ENCODE measurements at places on chromosomes 12 and 14. TPM values are rescaled to one million over a fixed set of nuclear protein-coding genes. Genes with fewer than 3 reads are reported as not detected.

DNA sequence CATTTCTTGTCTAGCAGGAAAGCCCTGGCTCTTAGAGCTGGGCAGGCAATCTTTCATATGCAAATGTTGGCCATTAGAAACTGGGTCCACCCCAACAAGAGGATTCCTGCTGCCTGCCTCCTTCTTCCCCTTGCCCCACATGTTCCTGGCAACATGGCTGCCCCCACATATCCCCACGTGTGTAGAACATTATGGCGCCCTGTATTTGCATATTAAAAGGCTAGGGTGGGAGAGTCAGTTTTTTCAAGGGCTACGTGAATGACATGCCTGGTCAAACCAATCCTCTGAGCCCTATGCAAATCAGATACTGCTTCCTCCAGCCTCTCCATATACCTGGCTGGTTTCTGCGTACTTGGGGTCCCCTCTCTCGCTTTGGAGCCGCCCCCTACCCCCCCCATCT, 514.0 kb downstream of the FUT8 start:
- H3K27ac ChIP-seq = no peak overlapping the region
- no peaks in the 10 kb centered on the region for H3K36me3 ChIP-seq
- H3K27me3 ChIP-seq = no peaks in the 10 kb centered on the region
- H3K4me1 ChIP-seq = peaks cover 15% of the 10 kb centered on the region
- no peak for DNase-seq

- H3K4me1 ChIP-seq = peaks cover 12% of the 10 kb centered on the region
- H3K4me3 ChIP-seq = no peak overlapping the region
- no peak overlapping the region for H3K27ac ChIP-seq
- H3K36me3 ChIP-seq = no peaks in the 10 kb centered on the region
Observed at GRCh38 chr12:94204499-94205247, 56.3 kb downstream of the PLXNC1 start.

DNA sequence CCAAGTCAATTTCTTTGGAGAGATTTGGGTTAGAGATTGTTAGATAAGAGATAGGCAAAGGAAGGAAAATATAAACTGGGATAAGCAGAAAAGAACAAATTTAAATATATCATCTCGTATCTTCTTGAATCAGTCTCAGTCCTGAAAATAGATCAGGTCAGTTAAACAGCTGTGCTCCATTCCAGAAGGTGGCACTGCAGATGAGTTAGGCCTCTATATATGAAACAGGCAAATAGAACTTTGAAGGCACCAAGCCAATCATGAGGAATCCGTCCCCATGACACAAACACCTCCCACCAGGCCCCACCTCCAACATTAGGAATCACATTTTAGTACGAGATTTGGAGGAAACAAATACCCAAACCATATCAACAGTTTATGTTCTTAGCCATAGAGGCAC, 605.5 kb upstream of the USP15 start:
- H3K36me3 ChIP-seq = no peaks in the 10 kb centered on the region
- H3K27me3 ChIP-seq = no peaks in the 10 kb centered on the region
- H3K4me1 ChIP-seq = no peaks in the 10 kb centered on the region
- no peak for DNase-seq
- no peak overlapping the region for H3K4me3 ChIP-seq

DNA sequence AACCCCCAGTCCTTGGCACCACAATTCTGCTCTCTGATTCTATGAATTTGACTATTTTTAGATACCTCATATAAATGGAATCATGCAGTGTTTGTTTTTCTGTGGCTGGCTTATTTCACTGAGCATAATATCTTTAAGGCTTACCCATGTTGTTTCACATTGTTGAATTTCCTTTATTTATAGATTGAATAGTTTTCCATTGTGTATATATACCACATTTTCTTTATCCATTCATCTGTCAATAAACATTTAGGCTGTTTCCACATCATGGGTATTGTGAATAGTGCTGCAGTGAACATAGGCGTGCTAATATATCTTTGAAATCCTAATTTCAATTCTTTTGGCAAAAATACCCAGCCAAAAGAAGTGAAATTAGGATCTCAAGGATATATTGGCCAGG, 126.7 kb upstream of the SLC38A2 start:
- H3K27ac ChIP-seq = no peak overlapping the region
- DNase-seq = no peak
- H3K27me3 ChIP-seq = no peaks in the 10 kb centered on the region

DNA sequence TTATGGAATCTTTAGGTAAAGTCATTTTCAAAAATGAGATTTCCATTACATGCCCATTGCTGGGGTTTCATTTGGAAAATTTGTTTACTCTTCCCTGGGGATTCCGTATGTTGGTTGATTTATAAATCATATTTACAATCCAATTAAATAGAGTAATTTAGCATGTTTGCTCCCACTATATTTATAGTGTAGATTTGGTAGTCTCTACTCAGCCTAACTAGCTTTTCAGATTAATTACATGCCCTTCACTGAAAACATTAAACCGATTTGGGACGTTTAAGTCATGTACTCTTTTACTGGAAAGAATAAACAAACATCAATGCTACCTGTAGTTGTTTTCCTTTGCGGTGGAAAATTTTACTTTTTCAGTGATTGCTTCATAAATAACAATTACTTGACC, 10.4 kb downstream of the PAX9 start:
- H3K4me1 ChIP-seq = peaks cover 6% of the 10 kb centered on the region
- H3K36me3 ChIP-seq = no peaks in the 10 kb centered on the region
- no peak overlapping the region for H3K4me3 ChIP-seq
- DNase-seq = no peak
- H3K27me3 ChIP-seq = peaks cover 94% of the 10 kb centered on the region

DNA sequence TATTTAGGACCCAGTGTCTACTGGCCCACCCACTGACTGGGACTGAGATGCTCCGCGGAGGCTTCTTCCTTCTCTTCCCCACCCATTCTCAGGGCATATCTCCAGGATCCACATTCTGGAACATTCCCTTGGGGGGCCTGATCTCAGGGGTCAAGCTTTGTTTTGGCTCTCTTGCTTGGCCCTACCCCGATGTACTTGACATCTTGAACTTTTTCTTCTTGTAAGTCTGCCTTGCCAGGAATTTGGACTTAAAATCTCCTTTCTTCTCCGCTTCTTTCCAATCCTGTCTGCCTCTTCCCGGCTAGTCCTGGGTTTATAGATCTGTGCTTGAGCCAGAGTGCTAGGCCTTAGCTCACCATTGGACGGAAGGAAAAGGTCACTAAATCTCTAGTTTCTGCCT, 22.1 kb downstream of the DACT1 start:
- peaks cover 11% of the 10 kb centered on the region for H3K4me1 ChIP-seq
- no peak for DNase-seq
- no peaks in the 10 kb centered on the region for H3K36me3 ChIP-seq
- H3K27ac ChIP-seq = no peak overlapping the region
- no peak overlapping the region for H3K4me3 ChIP-seq
- no peaks in the 10 kb centered on the region for H3K27me3 ChIP-seq

DNA sequence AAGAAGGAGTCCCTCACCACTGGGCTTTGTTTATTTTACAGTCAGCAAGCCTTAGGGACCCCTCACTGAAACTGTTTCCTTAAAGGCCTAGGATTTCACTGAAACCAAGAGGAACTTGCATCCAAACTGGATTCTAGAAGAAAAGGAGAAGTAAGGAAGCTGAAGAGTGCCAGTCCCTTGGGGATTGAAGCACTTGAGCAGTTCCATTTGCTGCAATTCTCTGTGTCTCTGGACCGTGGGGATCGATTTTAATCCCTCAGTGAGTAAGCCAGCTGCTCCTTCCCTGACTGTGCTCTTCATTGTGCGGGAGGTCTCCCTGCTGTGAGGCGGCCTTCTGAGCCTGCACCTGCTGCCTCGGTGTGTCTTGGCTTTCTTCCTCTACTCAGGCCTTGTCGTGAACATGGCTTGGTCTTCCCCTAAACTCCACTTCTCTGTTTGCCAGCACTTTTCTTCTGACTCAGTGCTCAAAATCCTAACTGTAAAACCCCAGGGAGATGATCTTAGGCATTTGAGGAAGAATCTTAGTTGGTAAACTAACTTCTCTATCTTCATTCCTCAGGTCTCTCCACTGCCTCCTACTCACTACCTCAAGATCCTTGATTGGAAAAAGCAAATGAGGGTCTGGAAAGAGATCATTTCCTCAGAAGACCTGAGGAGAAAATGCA, 132.6 kb downstream of the SLC38A6 start:
- no peak overlapping the region for H3K4me3 ChIP-seq
- H3K4me1 ChIP-seq = peaks cover 20% of the 10 kb centered on the region
- peaks cover 16% of the 10 kb centered on the region for H3K36me3 ChIP-seq
- H3K27ac ChIP-seq = no peak overlapping the region
- no peaks in the 10 kb centered on the region for H3K27me3 ChIP-seq

DNA sequence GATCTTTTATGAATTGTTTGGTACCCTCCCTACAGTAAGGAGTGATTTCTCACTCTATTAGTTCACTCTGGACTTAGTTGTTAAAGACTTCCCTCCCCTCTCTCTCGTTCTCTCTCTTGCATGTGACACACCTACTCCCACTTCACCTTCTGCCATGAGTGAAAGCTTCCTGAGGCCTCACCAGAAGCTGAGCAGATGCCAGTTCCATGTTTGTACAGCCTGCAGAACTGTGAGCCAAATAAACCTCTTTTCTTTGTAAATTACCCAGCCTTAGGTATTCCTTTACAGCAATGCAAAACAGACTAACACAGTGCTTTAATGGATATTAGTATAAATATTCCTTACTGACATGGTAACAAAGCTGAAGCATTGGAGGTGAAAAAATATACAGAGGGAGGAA, 187.7 kb downstream of the SSPN start:
- DNase-seq = no peak
- H3K4me3 ChIP-seq = no peak overlapping the region
- H3K36me3 ChIP-seq = peaks cover 4% of the 10 kb centered on the region
- H3K27ac ChIP-seq = no peak overlapping the region

- DNase-seq = no peak
- H3K27ac ChIP-seq = no peak overlapping the region
- no peaks in the 10 kb centered on the region for H3K27me3 ChIP-seq
- no peak overlapping the region for H3K4me3 ChIP-seq
- H3K36me3 ChIP-seq = no peaks in the 10 kb centered on the region
- H3K4me1 ChIP-seq = peaks cover 30% of the 10 kb centered on the region
Observed at GRCh38 chr14:99559286-99559990, 44.6 kb downstream of the CCDC85C start.

DNA sequence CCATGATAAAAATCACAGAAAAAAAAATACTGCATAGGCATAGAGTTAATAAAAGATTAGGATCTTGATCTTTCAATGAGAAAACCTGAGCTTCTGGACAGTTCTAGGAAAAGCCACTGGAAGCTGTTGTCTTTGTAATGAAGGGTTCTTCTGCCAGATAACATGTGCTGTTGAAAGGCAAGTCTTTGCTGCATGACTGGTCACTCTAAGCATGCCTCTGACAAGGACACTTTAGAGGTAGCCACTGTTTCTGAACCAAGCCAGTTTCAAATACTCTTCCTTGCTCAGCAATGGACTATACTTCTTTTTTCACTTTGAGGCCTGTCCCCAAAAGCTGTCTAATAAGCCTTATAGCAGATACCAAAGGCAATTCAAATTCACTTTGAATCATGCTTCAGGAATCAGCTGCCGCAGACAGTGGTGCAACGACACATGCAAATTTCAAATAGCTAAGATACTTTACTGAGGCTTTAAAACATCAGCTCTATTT, 70.2 kb downstream of the BTG1 start:
- H3K4me3 ChIP-seq = no peak overlapping the region
- H3K27me3 ChIP-seq = no peaks in the 10 kb centered on the region

The ADCY4 gene
- total RNA-seq = 0.49 TPM

Data from neural crest cell (in vitro differentiated cells).